ENCODE measurements at places on chromosomes 16 and 17.
A peak's percentile ranks its signal among the peaks of the same experiment; 100 is the strongest.

- no peak for DNase-seq
These were observed 204.9 kb upstream of the CDH13 start for GRCh38 chr16:82421851-82422250.

DNA sequence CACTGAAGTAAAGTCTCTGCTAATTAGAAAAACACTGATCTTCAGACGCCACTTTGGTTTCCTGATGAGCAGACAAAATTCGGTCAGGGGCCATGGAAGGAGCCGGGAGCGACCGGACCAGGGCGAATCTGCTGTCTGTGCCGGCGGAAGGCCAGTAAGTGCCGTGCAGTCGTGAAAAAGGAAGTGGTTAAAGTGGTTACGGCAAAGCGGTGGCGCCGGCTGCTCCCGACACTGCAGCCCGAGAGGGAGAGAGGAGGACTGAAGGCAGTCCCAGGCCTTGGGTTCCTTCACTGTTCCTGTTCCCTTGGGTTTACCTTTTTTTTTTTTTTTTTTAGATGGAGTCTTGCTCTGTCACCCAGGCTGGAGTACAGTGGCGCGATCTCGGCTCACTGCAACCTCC, 17.3 kb upstream of the HEXD start:
- peak; percentile 40 for DNase-seq

GRCh38 chr16:22192261-22193062, 13.6 kb upstream of the EEF2K start:
- peak; percentile 30 for DNase-seq

GRCh38 chr16:28846933-28847273, 755 bp upstream of the TUFM start:
- no peak for DNase-seq

GRCh38 chr17:2071455-2072281, 16.8 kb downstream of the HIC1 start:
- no peak for DNase-seq

- DNase-seq, result no peak
These were observed 31.0 kb upstream of the KCNJ2 start for GRCh38 chr17:70138291-70138865.

DNA sequence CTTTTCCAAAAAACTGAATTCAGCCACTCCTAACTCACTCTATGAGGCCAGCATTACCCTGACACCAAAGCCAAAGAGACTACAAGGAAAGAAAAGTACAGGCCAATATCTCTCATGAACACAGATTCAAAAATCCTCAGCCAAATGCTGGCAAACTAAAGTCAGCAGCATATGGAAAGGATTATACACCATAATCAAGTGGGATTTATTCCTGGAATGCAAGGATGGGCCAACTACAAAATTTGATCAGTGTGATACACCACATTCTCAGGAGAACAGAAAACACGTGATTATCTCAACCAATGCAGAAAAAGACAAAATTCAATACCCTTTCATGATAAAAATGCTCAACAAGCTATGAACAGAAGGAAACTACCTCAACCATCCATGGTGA, 7.7 kb upstream of the AATK start:
- no peak for DNase-seq

- no peak for DNase-seq
These were observed 639.8 kb upstream of the RBFOX1 start for GRCh38 chr16:6692874-6693273.

- no peak for DNase-seq
These were observed 40.8 kb upstream of the MYLK3 start for GRCh38 chr16:46788891-46789474.

GRCh38 chr16:57185446-57185944, 344 bp downstream of the PSME3IP1 start:
- DNase-seq, result peak; percentile 69

Data from hippocampal formation (tissue), 2 donors.